Suprapubic skin (tissue), 4 donors: ENCODE measurements at places on chromosomes 12 and 14.

DNA sequence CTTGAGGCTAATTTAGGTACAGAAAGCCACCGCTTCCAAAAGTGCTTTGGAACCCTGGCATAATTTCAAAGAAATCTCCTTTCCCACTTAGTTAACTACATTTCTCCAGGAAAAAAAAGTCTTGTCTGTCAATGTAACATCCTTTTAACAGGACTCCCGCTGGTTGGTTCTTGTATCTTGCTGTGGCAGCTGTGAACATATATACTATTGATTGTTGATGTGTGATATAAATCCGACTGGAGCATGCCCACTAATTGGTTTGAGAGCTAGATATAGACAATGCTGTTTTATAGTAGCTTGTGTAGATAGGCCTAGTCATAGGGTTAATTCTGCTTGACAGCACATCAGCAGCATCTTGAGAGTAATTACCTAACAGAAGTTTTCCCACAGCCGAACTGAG is 89.6 kb downstream of the MSRB3 start:
- no peak for DNase-seq

GRCh38 chr12:40286583-40286982 is 61.8 kb downstream of the LRRK2 start:
- DNase-seq, result no peak

- DNase-seq, result no peak
These were observed 61.7 kb downstream of the RFX4 start for GRCh38 chr12:106644335-106645073.

GRCh38 chr12:91854725-91855124 is 290.9 kb downstream of the BTG1 start:
- no peak for DNase-seq

GRCh38 chr14:68573126-68573525 is 219.7 kb downstream of the ZFP36L1 start:
- DNase-seq, result no peak

- DNase-seq, result no peak
These were observed 48.8 kb downstream of the IPO8 start for GRCh38 chr12:30646821-30647220.

- DNase-seq, result no peak
These were observed 315 bp downstream of the LTB4R2 start for GRCh38 chr14:24310265-24310645.
